Right hindlimb (tissue), 1 donor: ENCODE measurements at places on chromosomes 1 and 21.

- no peak for DNase-seq
These were observed 69.9 kb downstream of the PGBD5 start for GRCh38 chr1:230356190-230356589.

- no peak for DNase-seq
These were observed 33.2 kb downstream of the ATP5PF start for GRCh38 chr21:25701529-25701928.

DNA sequence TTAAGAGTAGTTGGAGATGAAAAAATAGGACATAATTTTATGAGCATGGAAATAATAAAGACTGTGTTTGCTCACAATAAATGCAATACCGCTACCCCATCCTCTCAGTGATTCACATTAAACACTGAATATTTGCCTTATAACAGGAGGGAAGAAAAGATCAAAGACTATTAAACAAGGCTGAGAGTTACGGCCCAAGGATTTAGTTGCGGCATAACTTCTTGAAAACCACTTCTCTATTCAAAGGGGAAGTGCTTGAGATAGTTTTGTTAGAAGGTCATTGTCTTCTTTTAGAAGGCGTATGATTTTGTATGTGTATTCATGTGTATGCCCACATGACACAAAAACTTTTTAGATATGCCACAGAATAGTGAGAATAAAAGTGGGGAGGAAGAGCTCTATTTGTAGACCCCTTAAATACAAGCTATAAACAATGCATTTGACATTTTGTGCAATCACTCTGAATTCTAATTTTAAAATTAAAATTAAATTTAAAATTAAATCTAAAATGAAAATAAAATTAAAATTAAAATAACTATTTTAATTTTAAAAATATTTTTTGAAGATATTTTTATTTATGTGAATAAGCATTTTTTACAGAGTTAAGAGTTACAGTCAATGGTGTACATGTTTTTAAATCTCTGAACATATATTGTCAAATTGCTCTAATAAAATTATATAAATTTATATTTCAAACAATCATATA, 986.6 kb upstream of the ADAMTS5 start:
- no peak for DNase-seq

DNA sequence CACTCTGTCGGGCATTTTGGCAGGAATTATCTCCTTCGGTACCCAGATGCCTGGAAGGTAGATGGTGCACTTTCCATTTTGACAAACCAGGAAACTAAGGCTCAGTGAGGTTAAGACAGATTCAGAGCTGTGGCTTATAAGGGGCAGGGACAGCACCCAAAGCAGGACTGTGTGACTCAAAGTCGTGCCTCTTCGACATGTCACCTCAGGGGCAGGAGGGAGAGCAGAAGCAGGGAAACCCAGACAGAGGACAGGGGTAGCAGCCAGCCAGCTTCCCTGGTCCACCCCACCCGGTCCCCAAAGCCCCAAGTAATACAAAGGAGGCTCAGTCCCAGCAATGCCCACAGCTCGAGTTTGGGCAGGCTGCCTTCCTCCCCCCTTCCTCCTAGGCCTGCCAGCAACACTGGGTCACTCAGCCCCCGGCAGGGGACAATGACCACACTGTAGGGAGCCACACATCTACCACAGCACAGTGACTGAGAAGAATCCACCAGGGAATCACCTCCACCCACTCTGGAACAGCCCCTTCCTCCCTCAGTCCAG, 2.5 kb downstream of the RHOC start:
- no peak for DNase-seq

DNA sequence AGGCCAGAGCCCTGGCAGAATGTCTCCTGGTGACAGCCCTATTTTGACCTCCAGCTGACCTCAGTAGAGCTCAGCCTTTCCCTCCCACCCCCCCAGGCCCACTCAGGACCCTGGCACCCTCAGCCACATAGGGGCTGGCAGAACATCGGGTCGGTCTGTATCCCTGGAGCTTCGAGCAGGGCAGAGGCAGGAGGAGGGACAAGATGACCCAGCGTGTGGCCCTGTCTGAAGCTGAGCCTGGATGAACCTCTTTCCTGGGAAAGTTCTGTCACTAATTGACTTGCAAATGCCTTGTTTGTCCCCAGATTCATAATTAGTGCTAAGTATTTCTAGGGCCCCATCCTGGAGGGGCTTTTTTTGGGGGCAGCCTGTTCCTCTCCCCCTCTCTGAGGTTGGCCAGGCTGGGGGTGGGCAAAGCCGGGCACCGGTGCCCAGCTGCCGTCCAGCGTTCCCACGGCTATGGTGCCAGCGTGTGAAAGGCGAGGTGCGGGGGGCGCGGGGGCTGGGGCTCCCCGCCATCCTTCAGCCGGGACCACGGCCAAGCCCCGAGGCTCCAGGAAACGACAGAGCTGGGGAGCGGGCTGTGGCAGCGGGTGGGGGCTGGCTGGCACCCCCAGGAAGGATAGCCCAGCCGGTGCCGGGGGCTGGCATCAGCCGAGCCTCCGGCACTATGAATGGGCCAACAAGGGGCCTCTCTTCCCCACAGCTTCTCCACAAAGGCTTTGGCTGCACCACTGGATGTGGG, 31.4 kb downstream of the RHBG start:
- DNase-seq = no peak

DNA sequence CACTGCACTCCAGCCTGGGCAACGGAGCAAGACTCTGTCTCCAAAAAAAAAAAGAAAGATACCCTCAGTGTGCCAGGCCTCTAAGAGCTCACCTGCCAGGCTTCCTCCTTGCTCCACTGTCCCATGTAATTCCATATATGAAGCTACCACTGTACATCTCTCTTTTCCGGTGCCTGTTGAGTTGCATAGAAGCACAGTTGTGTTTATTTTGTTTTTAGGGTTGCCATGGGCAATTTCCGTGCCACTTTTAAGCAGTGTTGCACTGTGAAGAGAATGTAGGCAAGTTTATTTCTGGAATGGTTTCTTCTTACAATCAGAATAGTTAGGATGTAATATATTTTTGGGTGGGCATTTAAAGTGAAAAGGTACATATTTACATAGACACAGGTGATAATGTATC, 23.3 kb downstream of the MR1 start:
- no peak for DNase-seq
